SK-MEL-5 (cell line): ENCODE measurements at places on chromosomes 2 and 18.
A peak's percentile ranks its signal among the peaks of the same experiment; 100 is the strongest.

GRCh38 chr2:9037166-9037565 is 33.7 kb upstream of the MBOAT2 start:
- no peak for DNase-seq

DNA sequence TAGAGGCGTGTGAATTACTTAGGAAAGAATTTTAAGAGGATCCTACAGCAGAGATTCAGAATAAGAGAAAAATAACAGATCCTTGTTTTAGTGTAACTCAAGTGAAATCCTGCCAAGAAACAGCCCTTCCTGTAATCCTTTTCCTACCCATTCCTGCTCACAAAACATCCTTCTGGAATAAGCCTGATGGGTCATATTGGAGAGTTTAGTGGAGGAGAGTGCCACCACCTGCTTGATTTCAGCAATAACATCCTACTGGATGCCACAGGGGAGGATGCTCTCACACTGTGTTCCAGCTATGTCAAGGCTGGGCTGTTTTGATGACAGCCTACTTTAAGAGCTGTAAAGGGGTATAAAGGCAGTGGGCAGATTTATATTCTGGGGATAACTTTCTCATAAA is 54.8 kb upstream of the CCDC178 start:
- DNase-seq = peak; percentile 69

DNA sequence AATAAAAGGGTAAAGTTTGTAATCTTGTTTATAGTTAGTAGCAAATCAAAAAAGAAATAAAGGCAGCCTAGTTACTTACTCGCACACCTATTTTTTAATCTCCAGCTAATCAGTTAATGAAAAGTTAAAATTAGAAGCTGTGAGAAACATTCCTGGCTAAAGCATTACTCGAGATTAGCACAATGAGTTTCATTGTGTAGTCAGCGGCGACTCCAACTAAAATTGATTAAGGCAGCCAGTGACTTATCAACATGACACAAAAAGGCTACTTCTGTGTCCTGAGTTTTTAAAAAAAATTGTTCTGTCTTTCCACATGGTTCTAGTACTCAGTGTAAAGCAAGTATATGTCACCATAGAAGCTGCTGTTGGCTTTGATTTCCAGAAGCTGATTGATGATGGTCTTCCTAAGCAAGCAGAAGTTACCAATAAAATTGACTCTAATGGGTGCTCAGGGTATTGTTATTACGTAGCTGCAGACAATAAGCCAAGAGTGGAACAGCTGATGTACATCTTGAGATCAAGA is 159.2 kb downstream of the CPS1 start:
- no peak for DNase-seq

GRCh38 chr2:85702172-85702571 is 8.0 kb downstream of the GNLY start:
- no peak for DNase-seq

DNA sequence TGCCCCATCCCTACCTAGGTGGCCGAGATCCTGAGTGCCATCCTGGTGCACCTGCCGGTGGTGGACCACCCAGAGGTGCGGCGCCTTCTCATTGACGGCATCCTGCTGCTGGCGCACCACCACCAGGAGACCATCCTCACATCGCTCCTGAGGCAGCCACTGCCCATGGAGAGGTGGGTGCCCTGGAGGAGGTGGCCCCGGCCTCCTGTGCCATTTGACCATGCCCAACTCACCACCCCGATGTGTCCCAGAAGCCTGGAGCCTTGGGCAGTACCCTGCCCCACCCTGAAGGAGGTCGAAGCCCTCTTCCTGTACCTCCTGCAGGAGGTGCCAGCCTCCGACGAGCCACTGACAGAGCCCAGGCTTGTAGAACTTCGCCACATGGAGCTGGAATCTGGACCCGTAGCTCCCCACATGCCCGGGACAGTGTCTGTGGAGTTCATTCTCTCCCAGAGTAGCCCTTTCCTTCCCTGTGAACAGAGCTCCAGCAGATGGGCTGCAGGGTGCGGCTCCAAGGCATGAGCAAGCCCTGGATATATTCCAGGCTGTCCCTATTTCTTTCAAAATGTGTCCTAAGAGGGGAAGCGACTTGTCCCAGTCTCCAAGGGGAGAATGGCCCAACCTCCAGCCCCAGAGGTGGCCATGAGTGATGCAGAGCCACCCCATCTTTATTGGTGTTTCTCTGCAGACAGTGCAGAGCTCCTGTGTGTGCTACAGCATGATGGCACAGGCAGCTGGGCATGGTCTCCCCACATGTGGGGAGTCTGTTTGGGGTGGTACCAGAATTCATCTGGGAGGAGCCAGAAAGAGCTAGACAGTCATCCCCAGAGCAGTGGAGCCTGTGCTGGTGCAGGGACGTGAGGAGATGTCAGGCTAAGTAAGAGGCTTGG is 34.2 kb downstream of the HJURP start:
- DNase-seq = no peak

DNA sequence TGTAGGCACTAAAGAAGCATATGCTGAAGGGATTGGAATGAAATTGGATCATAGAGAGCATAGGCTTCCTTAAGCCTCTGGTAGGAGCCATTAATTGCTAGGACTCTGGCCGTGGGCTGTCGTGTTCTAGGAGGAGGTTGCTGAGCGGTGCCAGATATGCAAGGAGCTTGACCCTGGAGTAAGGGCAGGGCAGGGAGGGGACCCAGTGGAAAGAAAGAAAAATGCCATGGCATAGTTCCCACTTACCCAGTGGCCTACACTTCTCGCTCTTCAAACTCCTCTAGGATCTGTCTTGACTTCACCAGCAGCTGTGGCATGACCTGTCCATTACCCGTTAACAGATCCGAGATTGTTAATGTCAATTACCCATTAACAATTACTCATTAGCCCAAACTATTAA is 53.1 kb downstream of the NEURL3 start:
- no peak for DNase-seq

- DNase-seq = no peak
Measured at GRCh38 chr2:167471332-167471731, 583.1 kb downstream of the XIRP2 start.

DNA sequence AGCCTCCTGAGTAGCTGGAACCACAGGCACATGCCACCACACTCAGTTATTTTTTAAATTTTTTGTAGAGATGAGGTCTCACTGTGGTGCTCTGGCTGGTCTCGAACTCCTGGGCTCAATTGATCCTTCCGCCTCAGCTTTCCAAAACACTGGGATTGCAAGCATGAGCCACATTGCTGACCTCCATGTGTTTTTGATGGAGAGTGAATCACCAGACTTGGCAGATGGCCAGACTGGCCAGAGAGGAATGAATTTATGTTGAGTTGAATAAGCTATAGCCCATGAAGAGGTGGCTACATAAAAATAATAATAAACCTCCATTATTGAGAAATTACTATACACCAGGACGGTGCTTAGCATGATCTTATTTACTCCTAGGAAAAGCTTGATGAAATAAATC is 91.5 kb downstream of the MREG start:
- DNase-seq = peak; percentile 43

GRCh38 chr18:78782951-78783563 is 196.6 kb upstream of the SALL3 start:
- DNase-seq = no peak

- no peak for DNase-seq
Measured at GRCh38 chr18:36394486-36394885, 97.0 kb downstream of the FHOD3 start.

DNA sequence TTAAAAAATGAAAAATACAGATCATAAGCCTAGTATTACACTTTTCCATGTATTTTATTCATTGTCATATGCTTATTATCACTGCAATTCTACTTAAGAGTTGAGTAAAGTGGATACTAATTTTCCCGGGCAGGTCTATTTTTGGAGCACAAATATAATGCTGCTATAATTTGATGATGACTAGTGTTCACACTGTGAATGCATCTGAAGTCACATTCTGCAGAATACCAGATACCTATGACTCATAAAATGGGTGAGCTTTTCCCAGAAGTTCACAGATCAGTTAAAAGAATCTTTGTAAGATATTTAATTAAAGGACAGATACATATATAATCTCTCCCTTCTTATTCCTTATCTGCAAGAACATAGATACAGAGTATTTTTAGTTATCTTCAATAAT is 79.8 kb upstream of the MC4R start:
- no peak for DNase-seq

DNA sequence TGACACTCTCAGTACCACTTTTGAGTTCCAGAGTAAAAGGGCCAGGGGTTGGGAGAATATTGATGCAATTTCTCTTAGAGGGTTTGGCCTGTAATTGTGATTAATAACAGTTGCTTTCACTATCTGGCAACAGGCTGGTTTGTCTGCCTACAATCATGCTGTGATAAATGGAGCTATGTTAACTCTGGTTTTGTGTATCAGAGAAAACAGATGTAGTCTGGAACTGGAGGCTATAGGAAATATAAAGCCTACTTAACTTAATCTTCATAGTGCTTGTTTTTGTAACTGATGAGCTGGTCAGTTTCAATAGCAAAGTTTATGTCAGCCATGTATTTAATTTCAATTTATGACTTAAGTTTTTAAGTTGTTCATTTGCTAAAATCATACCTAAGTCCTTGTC is 138.0 kb downstream of the AGPS start:
- DNase-seq = no peak

DNA sequence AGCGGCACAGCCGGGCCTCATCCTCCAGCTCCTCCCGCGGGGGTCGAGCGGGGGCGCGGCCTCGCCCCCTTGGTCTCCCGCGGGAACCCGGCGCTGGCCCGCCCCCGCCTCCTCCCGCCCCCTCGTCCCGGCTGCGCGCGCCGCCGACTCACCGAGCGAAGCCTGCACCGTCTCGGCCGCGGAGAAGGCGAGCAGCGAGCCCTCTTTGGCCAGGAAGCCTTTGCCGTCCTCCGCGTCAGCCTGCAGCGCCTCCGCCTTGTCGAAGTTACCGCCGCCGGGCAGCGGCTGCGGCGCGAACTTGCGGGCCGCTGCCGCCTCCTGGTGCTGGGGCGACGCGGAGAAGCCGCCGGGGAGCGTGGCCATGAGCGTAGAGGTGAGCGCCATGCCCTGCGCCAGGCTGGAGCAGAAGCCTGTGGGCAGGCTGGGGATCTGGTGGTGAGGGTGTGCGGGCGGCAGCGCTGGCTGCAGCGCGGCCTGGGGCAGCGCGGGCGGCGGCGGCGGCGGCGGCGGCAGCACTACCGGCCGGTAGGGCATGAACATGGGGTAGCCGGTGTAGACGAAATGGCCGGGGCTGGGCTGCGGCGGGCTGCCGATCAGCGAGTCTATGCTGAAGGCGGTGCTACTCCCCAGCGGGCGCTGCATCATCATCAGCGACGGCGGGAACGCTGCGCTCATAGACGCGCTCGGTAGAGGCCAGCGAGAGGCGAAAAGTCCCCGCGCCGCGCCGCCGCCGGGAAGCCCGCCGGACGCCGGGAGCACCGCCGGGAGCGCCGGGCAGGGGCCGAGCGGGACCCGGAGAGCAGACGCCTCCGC is 683 bp downstream of the GBX2 start:
- DNase-seq = peak; percentile 49

DNA sequence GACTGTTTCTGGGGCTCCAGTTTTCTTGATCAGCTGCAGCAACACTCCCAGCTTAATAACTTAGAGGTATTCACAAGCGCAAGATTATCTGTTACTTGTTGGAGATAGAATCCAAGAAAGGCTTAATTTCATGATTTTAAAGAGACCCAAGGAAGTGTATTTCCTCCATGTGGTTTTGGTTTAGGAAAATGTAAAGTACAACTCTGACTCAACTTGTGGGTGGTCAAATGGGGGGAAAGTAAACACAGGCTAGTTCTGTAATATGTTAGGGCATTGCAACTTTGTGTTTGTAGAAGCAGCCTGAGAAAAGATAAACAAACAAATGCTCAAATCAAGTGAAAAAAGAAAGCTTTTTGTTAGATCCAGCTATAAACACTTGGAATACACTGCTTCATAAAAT is 90.1 kb upstream of the COL3A1 start:
- DNase-seq = no peak

DNA sequence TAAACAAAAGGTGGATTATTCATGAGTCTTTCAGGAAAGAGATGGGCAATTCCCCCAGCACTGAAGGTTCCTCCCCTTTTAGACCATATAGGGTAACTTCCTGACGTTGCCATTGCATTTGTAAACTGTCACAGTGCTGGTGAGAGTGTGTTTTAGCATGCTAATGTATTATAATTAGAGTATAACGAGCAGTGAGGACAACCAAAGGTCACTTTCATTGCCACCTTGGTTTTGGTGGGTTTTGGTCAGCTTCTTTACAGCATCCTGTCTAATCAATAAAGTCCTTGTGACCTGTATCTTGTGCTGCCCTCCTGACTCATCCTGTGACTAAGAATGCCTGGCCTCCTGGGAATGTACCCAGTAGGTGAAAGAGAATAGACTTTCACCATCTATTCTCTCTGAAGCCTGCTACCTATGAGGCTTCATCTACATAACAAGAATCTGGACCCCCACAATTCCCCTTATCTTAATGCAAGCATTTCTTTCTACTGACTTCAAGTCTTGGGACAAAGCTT is 148.7 kb downstream of the CABLES1 start:
- peak; percentile 73 for DNase-seq

GRCh38 chr2:85717308-85718008 is 23.3 kb downstream of the GNLY start:
- peak; percentile 95 for DNase-seq

GRCh38 chr2:239710953-239711861 is 310.4 kb upstream of the HDAC4 start:
- no peak for DNase-seq

DNA sequence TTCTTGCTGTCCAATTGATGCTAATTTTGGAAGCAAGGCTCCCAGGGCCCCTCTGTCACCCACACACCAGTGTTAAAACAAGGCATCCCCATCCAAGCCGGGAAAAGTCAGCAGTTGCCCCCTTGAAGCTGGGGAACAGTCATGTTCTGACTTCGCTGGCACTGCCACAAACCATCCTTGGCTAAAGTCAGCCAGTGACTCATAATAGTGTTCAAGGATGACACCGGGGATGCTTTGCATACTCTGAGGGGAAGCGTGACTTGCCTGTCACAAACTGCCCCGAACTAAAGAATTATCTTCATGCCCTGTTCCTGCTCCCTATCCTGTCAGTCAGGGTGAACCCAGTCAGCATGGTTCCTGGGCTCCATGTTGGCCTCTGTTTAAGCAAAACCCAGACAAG is 37.0 kb downstream of the TGFA start:
- DNase-seq = no peak

- DNase-seq = no peak
Measured at GRCh38 chr18:57768537-57769326, 34.4 kb downstream of the ATP8B1 start.

- DNase-seq = peak; percentile 2
Measured at GRCh38 chr2:195672674-195673073, 15.6 kb downstream of the SLC39A10 start.

GRCh38 chr18:65057439-65058083 is 693.3 kb upstream of the CDH7 start:
- DNase-seq = peak; percentile 4

GRCh38 chr2:8534729-8535468 is 147.0 kb upstream of the ID2 start:
- no peak for DNase-seq

GRCh38 chr2:10240911-10241610 is 61.6 kb upstream of the HPCAL1 start:
- DNase-seq = no peak

DNA sequence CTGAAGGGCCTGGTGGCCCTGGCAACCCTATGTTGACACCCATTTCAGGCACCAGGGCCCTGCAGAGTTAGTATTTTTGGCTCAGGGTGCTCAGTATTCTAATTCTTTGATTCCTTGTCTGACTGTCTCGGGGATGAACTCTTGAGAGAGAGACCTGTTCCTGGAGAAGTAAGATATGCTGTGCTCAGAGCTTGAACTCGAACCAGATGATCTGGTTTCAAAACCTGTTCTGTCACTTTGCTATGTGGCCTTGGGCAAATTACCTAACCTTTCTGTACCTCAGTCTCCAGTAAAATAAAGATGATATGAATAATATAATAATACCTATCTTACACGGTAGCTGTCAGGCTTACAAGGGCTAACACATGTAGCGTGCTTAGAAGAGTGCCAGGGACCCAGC is 294.2 kb downstream of the DYSF start:
- no peak for DNase-seq

- no peak for DNase-seq
Measured at GRCh38 chr2:12685145-12685544, 31.6 kb upstream of the TRIB2 start.
